ENCODE measurements at places on chromosomes 5 and 9.
A peak's percentile ranks its signal among the peaks of the same experiment; 100 is the strongest.

GRCh38 chr5:169988947-169989346 lies 8.7 kb upstream of the INSYN2B start:
- DNase-seq, result no peak

DNA sequence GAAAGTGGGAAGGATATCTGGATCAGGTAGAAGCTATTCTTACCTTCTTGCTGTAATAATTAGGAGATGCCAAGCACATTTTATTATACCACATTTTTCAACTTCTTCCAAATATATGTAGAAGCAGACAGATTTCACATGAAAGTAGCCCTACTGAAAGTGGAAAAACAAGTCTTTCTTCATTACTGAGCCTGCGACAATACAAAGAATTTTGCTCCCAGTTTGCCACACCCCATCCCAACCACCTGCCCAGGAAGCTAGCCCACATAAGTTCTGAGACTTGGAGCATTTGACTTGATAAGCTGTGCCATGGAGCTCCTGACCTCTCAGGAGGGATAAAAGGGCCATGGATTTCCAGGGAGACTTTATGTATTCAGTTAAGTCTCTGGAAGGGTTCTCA lies 249.1 kb upstream of the ADCY2 start:
- no peak for DNase-seq

DNA sequence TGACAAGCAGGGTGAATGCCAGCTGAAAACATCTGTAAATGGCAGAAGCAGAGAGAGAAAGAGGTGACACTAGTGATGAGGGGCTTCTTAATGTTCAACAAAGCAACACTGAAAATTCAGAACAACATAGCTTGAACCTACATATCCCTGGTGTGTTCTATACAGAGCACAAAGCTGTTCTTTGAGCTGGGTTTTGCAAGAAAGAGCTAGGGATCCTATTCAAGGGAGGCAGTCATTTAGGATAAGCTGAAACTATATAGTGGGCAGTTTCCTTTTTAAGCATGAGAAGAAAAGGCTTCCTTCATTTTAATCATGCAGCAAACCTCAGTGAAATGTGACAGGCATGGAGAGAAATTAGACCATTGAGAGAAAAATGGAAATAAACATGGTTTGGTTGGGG lies 45.6 kb upstream of the RAI14 start:
- DNase-seq, result no peak

DNA sequence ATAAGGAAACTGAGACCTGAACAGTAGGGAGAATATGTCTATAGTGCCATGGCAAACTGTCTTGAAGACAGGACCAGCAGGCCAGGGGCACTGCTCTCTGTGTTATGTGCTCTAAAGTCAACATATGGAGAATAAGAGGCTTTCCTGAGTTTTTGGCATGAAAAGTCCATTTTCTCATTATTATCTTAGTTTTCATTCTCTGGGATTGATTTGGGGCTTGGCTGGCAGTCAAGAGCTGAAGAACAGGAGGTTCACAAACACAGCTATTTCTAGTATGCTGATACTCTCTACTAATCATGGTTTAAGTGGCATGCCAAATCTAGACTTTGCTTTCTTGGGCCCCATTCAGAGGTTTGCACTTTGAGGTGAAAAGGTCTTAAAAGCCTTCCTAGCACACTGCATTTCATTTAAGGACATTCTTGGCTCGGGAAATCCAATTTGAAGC lies 404.4 kb downstream of the ZNF608 start:
- DNase-seq, result no peak

DNA sequence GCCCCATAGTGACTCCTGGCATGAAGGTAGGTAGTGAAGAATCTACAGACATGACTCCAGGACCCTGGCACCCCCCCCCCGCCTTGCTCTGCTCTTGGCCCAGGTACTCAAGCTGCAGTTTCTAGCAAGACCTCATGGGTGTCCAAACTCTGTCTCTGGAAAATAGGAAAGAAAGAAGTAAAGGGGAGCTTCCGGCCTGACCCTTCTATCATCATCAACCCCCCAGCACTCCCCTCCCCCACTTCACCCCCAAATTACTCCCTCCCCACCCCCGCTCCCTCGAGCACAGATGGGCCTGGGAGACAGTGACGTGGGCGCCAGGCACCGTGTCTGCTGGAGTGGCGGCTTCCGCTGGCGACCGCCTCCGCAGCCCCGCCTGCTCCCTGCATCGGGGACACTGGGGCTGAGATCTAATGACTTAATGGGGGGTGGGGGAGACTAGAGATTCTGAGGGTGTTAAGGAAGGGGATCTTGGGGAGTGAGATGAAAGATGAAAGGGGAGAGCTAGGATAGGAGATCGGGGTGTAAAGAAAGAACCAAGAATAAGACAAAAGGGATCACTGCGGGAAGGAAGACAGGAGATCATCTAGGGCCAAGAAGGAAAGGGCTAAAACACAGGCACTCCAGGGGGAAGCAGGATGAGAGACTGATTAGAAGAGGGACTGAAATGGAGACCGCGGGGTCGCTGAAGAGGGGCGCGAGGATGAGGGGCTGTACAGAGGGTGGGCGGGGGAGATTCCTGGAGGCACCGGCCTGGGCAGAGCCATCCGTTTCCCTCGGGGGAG lies 1.1 kb upstream of the DNAJB5 start:
- DNase-seq, result no peak

- DNase-seq, result no peak
Measured at GRCh38 chr9:37942621-37943344, 38.9 kb upstream of the SLC25A51 start.

GRCh38 chr9:123642291-123643278 lies 286.6 kb downstream of the CRB2 start:
- no peak for DNase-seq

DNA sequence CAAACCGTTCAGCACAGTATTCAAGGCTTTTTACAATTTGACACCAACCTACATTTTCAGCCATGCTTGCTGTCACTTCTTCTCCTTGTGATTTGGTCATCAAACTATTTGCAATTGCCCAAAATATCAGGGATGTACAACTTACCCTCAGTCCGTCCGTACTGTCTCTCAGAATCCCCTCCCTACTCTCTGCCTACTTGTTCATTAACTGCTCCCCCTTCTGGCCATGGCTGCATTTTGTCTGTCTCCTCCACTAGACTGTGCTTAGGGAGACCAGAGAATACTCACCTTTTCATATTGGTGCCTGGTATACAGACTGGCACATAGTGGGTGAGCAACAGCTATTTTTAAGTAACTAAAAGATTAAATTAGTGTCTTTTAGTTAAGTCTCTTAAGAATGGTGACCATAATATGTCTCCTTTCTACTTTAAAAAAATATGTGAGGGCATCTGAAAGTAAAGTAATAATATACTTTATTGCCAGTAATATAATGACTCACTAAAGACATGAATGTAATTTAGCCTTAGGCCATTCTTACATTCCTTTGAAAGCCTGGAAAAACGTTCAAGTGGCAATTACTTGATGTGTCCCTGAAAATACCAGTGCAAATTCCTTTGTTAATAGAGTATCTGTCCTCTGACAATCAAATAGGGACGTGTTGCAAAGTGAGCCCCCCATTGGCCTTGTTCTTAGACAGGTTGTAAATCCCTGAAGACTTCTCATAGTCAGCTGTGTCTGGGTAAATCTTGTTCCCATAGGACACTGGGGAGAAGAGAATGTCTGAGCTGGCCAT lies 27.8 kb downstream of the PRLR start:
- DNase-seq, result no peak

DNA sequence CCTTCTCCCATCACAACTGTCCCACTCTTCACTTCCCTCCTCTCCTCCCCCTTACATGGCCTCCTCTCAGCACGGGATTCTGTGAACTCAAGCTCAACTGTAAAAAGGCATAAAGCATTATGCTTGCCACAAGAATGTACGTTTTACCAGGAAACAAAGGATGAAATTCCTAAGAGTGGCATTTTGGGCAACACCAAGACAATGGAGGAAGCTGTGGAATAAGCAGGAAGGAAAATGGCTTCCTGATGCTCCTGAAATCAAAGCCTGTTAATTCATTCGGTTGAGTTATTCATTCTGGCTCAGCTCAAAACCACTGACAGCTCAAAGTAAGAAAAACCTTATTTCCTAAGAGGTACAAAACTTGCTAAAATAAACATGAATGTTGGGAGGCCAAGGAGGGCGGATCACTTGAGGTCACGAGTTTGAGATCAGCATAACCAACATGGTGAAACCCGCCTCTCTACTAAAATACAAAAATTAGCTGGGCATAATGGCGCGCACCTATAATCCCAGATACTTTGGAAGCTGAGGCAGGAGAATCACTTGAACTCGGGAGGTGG lies 40.8 kb upstream of the DMRT1 start:
- no peak for DNase-seq

DNA sequence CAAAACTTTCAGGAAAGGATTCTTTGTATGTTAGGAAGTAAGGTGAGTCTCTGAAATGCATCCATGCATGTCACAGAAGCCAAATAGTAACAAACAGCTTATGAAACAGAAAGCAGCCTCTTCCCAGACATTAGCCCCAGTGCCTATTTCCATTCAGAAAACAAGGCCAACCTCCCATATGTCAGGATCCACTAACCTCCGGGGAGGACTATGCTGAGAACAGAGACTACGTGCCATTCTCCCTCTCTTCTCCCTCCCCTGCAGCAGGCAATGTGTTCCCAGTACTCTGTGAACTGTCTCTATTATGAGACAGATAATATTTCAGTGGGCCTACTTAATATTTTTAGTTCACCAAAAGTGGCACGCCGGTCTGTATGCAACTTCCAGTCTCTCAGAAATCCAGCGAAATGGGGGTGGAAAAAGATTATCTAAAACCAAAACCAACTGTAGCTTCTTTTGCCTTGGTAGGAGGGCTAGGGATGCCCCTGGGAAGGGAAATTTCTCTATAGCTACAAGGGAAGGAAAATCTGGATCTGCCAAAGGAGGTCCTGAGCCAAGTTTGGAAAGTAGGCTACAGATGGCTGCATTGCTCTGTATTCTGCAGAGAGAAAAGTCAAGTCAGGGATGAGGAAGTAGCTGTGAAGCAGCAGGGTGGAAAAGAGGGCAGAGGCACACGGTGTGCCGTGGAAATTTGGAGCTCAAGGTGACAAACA lies 42.0 kb downstream of the VLDLR start:
- DNase-seq, result no peak

GRCh38 chr5:29412979-29413378 lies 1780.5 kb upstream of the CDH6 start:
- peak; percentile 46 for DNase-seq

DNA sequence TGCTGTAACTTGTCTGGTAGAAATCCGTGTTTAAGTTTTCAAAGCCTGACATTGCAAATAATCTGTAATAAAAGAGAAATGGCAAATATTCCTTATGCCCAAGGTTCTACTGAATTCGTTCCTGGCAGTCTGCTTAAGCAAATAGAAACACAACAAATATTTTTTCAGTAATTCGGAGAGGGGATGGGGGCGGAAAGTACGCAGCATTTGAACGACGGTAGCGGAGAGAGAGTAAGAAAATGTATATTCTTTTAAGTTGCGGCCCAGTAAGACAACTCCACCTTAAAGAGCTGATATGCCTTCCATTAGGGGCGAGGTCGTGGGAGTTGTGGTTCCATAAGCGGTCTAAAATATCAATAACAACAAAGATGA lies 569 bp downstream of the YIPF5 start:
- DNase-seq, result no peak

GRCh38 chr5:82772281-82772680 lies 304.9 kb downstream of the TMEM167A start:
- no peak for DNase-seq

- no peak for DNase-seq
Measured at GRCh38 chr5:154302161-154302560, 111.6 kb downstream of the GALNT10 start.

DNA sequence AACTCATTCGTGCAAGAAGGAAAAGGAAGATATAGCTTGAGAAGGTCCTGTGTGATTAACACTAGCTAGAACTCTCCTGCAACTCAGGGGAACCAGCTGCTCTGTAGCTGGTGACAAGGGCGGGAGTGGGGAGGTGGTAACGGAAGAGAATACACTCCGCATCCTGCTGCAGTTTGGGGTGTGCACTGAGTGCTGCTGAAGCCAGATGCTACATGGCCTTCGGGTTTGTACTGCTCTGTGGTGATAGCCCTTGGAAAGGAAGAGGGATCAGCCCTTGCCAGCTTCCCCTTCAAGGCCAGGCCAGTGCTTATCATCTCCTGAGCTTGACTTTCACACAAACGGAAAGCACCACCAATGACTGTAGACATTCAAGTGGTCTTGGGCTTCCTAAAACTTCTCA lies 34.3 kb downstream of the FRMD3 start:
- no peak for DNase-seq

GRCh38 chr5:165695796-165696195 lies 2190.4 kb downstream of the MAT2B start:
- no peak for DNase-seq

GRCh38 chr9:129714511-129715061 lies 38.3 kb downstream of the PTGES start:
- DNase-seq, result no peak

DNA sequence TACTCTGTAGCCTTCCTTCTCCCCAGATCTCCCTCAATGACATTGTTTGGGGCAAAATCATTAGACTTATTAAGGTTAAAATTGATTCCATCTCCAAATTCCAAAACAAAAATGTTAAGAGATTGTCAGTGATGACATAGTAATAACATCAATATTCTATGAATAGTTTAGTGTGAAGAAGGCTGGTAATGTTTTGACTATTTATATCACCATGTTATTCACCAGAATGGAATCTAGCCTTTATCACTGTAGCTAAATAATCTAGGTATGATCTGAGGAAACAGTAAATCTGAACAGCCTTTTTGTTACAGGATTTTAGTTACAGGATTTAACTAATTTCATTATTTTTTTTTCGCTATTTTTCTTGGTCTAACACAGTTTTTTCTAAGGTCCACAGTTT lies 929 bp upstream of the PLPP6 start:
- no peak for DNase-seq

DNA sequence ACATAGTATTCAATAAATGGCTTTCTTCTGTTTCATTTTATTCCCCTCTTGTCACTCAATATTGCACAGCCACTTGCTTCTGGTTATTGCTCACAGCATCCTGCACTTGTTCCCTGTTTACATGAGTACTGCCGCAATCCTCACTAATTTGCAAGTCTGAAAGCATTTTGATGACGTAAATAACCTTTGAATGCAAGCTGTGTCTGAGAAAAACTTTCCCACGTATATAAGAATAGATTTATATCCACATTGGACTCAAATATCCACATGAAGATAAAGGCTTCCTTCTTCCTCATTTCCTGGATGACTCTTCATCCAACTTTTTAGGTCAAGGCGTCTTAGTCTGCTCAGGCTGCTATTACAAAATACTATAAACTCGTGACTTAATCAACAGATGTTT lies 88.2 kb upstream of the DAP start:
- no peak for DNase-seq

- DNase-seq, result no peak
Measured at GRCh38 chr5:138898742-138899141, 23.6 kb upstream of the LRRTM2 start.

- no peak for DNase-seq
Measured at GRCh38 chr5:21254161-21254560, 1266.2 kb upstream of the CDH18 start.

- no peak for DNase-seq
Measured at GRCh38 chr5:147746986-147747385, 35.5 kb downstream of the JAKMIP2 start.

- no peak for DNase-seq
Measured at GRCh38 chr9:26457151-26457550, 435.5 kb downstream of the CAAP1 start.
